Activated CD4-positive, alpha-beta memory T cell treated with anti-CD3 and anti-CD28 coated beads for 36 hours (primary cell): ENCODE measurements at places on chromosomes 6 and 20. TPM values are rescaled to one million over a fixed set of nuclear protein-coding genes. Genes with fewer than 3 reads are reported as not detected.

DNA sequence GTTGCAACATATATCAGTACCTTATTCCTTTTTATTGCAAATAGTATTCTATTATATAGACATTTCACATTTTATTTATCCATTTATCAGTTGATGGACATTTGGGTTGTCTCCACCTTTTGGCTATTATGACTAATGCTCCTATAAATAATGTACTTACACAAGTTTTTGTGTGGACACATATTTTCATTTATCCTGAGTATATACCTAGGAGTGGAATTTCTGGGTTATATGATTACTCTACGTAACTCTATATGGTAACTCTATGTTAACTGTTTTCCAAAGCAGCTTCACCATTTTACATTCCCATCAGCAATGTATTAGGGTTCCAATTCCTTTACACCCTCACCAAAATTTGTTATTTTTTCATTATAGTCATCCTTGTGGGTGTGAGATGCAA is 405.0 kb downstream of the ESR1 start:
- no peak for DNase-seq

GRCh38 chr20:25017257-25017803 is 24.8 kb upstream of the APMAP start:
- DNase-seq: no peak

Gene NKX2-4
- total RNA-seq: not detected

Gene NFATC2
- 35.8 TPM for total RNA-seq

- peak; percentile 22 for DNase-seq
Measured at GRCh38 chr6:157240059-157240959, 83.0 kb downstream of the TMEM242 start.

DNA sequence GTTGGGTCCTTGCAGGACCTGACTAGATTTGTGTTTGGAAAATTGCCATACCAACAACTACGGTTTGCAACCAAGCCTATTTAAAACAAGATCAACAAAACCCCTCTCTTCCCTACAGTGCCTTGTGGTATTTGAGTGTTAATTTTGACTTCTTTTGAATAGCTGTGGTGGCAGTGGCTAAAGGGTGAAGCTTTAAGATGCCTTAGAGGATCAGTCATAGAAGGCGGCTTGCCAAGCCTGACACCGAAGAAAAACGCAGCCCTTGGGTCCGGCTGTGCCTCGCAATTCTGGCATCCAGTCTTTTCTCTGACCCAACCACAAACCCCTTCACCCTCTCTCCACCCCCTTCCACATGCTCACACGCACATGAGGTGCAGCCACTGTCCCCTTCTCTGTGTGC is 32.6 kb downstream of the BMP6 start:
- no peak for DNase-seq

DNA sequence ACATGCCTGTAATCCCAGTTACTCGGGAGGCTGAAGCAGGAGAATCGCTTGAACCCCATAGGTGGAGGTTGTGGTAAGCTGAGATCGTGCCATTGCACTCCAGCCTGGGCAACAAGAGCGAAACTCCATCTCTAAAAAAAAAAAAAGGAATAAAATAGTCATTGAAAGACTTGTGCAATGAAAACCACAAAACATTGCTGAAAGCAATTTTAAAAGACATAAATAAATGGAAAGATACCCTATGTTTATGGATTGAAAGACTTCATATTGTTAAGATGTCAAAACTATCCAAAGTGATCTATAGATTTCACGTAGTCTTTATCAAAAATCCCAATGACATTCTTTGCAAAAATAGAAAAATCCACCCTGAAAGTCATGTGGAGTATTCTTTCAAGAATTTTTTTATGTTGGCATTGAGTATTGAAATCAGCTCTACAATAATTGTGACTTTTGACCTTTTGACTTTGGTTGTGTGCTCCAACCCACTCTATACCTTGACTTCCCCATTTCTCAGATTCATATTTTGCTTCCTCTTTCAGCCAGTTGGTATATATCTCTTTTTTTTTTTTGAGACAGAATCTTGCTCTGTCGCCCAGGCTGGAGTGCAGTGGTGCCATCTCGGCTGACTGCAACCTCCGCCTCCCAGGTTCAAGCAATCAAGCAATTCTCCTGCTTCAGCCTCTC is 45.5 kb upstream of the SLC23A2 start:
- no peak for DNase-seq

- DNase-seq: no peak
Measured at GRCh38 chr6:135731116-135731515, 120.4 kb upstream of the PDE7B start.

DNA sequence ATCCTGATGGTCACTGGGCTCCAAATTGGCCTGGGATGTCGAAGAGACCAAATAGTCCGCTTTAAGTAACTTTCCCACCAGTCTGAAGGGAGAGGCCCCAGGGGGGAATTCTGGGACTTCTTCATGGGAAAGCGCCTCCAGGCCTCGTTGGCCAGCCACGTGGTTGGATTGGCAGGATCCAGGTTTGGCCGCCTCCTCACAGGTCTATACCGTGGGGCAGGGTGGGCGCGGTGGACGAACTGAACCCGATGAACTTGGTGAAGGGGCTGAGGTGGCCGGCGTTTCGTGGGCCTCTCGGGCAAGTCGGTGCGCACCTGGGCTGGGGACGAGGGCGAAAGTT is 297 bp downstream of the POM121L2 start:
- no peak for DNase-seq

DNA sequence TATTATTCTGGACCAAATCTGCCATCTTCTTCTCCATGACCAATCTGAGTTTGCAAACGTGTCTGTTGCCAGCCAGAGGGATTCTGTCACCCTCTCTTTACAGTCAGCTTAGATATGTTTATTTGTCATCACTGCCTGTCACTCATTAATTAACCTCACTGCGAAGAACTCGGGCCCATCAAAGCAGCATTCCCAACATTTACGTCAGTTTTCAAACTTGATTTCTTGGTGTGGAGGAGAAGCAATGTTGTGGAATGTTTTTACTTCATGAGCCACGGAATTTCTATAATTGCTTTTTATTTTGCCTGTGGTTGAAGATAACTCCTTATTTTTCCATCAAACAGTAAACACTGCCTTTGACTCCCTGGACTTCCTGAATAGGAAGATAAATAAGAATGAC is 91.8 kb upstream of the CNKSR3 start:
- DNase-seq: no peak

- no peak for DNase-seq
Measured at GRCh38 chr6:169659820-169660610, 41.8 kb downstream of the WDR27 start.

GRCh38 chr6:149834513-149835481 is 29.4 kb downstream of the LRP11 start:
- peak; percentile 77 for DNase-seq

DNA sequence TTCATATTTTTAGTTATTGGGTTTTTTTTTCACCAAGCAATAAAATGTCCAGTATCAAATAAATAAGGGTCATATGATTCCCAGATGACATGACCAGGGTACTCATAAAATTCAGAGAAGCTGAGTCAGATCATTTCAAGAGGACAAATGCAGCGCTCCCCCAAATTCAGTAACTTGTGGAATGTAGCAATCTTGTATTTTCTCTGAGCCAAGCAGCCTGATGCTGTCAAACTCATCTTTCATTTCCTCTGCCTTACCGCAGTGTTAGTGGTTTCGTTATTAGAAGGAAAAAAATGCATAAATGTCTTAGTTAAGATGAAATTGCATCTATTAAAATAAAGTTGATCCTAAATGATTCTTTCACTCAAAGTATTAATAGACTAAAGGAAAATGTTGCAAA is 57.8 kb upstream of the EDN1 start:
- peak; percentile 16 for DNase-seq

- DNase-seq: no peak
Measured at GRCh38 chr6:159444056-159444760, 248.8 kb downstream of the SOD2 start.

DNA sequence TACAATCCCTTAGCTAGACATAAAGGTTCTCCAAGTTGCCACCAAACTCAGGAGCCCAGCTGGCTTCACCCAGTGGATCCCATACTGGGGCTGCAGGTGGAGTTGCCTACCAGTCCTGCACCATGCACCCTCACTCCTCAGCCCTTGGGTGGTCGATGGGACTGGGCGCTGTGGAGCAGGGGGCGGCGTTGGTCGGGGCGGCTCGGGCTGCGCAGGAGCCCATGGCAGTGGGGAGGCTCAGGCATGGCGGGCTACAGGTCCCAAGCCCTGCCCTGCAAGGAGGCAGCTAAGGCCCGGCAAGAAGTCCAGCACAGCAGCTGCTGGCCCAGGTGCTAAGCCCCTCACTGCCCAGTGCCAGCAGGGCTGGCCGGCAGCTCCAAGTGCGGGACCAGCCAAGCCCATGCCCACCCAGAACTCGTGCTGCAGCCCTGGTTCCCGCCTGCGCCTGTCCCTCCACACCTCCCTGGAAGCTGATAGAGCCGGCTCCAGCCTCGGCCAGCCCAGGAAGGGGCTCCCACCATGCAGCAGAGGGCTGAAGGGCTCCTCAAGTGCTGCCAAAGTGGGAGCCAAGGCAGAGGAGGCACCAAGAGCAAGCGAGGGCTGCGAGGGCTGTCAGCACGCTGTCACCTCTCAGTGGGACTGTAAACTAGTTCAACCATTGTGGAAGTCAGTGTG is 912.1 kb downstream of the PHF3 start:
- no peak for DNase-seq

- DNase-seq: no peak
Measured at GRCh38 chr6:158408552-158409130, 96.4 kb downstream of the TULP4 start.

DNA sequence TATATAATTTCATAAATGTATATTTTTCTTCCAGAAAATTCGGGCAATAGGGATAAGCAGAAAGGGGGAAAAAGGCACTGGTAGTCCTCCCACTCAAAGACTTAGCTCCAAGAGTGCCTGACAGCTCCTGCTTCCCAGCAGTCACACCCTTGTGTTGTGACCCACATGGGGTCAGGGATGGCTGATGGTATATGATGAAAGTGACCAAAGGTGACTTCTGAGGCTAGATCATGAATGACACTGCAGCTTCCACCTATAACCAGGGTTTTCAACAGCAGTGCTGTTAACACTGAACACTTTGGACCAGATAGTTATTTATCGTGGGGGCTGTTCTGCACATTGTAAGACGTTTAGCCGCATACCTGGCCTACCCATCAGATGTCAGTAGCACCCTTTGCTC is 22.3 kb downstream of the FAM50B start:
- DNase-seq: no peak

Gene WFDC5
- not detected for total RNA-seq

Gene MDFI
- not detected for total RNA-seq

DNA sequence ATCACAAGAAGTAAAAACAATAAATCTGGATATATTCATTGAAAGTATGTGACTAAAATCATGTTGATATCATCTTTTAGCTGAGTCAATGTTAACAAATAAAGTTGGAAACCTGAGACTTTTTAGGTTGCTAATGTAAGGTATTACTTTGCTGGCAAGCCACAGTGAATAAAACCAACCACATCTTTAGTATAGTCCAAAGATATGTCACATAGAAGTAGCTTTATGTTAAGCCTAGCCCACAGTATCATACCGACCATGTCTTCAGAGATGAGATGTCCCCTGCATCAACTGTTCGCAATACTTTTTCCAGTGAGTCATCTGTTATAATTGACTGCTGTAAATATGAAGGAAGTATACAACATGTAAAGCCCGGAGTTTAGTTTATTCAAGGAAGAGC is 107.6 kb upstream of the MCHR2 start:
- DNase-seq: no peak

GRCh38 chr6:119012521-119012920 is 65.9 kb downstream of the FAM184A start:
- no peak for DNase-seq

Gene MTFR2
- total RNA-seq: 25.2 TPM

Gene EYA2
- total RNA-seq: not detected

Gene GPX5
- not detected for total RNA-seq

GRCh38 chr6:170206851-170207431 is 83.9 kb downstream of the DLL1 start:
- no peak for DNase-seq

DNA sequence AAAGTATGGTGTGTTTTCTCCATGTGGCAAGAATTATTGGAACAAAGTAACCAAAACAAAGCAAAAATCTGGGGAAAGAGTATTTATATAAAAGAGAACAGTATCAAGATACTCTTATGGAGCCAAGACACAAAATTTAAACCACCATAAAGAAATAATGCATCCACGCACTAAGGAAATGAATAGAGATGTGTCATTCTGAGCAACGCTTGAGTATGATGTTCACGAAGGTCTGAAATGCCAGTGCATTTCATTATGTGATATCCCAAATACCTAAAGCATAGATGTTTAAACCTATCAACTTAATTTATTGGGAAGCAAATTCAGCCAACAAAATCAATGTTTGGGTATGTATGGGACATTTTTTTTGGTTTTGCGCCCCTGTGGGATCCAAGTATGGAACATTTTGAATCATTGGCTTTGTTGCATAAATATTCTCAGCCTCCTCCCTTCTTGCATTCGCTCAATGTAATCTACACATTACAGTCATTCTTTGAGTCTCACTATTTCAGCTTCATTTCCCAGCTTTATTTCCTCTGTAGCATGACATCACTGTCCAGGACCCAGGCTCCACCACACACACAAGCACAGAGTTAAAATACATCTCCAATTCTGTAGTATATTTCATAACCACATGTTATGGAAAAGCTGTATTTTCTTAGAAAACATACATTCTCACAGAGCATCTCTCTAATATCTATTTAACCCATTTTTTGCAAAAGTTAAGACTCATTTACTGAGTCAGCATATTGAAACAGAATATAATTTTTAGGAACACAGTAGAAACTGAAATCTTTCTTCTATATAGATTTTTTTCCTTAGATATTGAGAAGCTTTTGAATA is 11.6 kb upstream of the MOXD1 start:
- no peak for DNase-seq

GRCh38 chr6:130366107-130367005 is 539 bp downstream of the TMEM200A start:
- DNase-seq: peak; percentile 61

- no peak for DNase-seq
Measured at GRCh38 chr6:33926451-33926850, 122.6 kb upstream of the MLN start.

Gene FGD2
- 0.48 TPM for total RNA-seq

GRCh38 chr6:12060780-12061609 is 48.9 kb downstream of the HIVEP1 start:
- DNase-seq: peak; percentile 87

DNA sequence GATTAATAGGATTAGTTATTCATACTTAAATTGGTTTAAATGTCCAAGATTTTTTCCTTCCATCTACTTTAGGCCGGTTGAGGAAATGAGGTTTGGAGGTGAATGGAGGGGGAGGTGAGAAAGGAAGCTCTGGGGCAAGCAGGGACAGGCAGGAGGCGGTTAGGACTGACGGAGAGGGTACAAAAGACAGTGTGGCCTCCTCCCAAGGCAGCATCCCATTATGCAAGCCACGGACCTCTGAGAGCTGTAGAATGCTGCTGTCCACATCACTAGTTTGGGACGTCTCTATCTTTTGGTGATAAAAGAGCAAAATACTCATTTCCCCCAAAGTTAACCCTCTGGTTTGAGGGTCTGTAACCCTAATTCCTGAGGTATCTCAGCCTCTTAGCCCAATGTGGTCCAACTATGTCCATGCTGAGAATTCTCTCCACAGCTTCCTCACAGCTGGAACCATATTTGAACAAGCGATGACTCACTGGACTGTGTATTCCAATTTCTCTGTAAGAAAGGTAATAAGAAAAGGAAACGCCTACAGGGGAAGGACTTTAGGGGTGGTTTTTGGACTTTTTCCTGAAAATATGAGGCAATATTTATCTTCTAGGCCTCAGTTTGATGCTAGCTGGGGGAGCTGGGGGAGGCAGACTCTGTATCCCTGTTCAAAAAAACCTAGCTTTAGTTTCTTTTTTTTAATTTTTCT is 172.2 kb downstream of the TFAP2B start:
- DNase-seq: no peak

GRCh38 chr20:23656372-23656771 is 18.6 kb upstream of the CST3 start:
- DNase-seq: no peak
